ENCODE measurements at places on chromosomes 2 and 18.

DNA sequence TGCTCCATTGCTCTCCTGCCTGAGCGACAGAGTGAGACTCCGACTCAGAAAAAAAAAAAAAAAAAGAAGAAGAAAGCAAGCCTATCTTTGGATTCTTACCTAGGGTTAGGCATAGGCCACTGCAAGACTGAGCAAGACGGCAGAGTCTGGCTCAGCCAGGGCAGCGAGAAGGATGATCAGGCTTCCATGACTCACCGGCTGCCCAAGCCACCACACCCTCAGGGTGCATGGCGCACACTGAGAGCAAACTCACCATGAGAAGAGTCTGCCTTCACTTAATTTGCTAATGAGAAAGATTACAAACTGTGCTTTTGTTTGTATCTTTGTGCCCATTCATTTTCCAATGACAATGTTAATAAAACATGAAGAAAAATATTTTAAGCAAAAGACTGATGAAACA is 8.2 kb downstream of the FAM110C start:
- no peak for DNase-seq

GRCh38 chr2:60091894-60092293 is 461.6 kb downstream of the BCL11A start:
- DNase-seq = no peak

DNA sequence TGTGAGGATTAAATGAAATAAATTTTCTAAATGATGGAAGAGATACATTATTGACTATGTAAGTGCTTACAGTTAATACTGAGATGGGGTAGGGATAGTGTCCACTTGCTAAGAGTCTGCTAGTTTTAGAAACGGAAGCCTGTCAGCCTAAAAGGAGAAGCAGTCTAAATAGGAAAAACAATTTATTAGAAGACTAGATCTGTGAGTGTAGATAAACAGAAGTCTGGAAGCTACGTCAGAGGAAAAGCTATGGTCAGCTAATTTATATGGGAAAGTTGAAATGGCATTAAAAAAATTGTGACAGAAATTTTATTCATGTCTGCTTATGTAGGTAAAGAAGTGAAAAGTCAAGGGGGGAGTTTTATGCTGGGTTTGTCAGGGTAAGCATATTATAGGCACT is 1338.4 kb upstream of the CHAC2 start:
- DNase-seq = no peak

GRCh38 chr2:233593201-233593600 is 24.2 kb upstream of the UGT1A8 start:
- DNase-seq = no peak

GRCh38 chr18:24702001-24702515 is 241.6 kb downstream of the HRH4 start:
- DNase-seq = no peak
